ENCODE measurements at places on chromosomes 13 and 19. TPM values are rescaled to one million over a fixed set of nuclear protein-coding genes. Genes with fewer than 3 reads are reported as not detected.

DNA sequence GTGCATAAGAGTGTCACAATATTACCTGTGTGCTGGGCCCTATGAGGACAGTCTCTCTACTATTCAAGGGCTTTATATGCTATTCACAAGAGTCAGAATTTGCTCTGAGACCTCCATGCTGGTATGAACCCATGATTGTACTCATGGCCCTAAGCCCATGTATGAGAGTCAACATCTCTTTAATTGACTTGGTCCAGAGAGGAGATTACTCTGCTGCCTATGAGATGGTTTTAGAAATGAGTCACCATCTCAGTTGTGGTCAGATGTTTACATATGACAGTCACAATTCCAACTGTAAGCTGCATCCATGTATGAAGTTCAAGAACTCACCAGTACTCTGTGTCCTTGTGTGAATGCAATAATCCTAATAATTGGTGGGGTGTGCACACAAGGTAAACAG, 19.9 kb upstream of the ZNF208 start:
- DNase-seq, result no peak

GRCh38 chr13:47168618-47169017, 271.8 kb upstream of the HTR2A start:
- DNase-seq, result no peak

DNA sequence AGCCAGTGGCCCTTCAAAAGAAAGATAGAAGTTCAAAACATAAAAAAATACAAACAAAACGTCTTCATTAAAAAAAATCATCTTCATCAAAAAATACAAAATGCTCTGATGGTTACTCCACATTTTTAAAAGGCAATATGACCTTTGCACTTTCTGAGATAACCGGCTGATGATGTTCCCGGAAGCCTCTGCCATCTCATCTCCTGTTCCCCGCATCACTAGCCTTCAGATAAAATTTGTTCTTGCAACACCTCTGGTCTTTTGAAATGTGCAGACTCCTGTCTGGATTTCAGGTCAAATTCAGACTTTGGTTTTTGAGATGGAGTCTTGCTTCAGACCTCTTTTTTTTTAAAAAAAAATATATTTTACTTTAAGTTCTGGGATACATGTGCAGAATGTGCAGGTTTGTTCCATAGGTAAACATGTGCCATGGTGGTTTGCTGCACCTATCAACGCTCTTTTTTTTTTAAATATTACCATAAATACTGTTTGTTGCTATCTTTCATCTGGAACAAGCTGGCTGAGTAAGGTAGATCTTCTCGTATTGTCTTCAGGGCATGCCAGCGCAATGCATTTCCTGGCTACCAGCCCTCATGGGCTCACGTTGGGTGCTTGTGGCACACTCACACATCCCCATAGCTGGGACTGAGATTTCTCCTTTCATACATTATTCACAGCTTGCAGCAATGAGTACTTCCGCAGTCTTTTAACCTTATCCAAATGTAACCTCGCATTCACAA, 418.9 kb upstream of the ARGLU1 start:
- no peak for DNase-seq

DNA sequence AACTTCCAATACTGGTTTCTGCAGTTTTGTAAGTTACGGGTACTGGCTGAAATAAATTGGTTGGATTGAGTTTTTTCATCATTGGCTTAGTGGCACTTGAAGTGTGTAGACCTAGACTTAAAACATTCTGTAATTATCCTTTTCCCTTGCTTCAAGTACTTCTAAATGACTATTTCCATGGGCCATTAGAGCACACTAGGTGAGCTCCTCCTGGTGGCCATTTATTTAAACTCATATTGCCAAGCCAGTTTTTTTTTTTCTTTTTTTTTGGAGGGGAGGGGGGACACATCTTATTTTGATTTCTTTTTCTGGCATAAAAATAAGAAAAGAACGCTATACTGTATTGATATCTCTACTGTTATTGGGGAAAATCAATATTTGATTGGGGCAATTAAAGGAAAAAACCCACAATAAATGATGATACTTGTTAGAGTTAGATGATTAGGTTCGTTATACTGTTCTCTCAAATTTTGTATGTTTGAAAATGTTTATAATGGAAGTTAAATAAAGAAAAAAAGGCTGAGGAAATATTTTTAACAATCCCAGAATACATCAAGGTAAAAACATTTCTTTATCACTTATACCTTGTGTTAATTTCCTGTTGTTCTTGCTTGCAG, 82.9 kb downstream of the PDS5B start:
- no peak for DNase-seq

GRCh38 chr19:39328046-39328705, 7.5 kb upstream of the LRFN1 start:
- peak; percentile 91 for DNase-seq

GRCh38 chr13:81018936-81019335, 678.0 kb upstream of the SPRY2 start:
- DNase-seq, result no peak

GRCh38 chr13:39105110-39105509, 66.9 kb downstream of the NHLRC3 start:
- no peak for DNase-seq

DNA sequence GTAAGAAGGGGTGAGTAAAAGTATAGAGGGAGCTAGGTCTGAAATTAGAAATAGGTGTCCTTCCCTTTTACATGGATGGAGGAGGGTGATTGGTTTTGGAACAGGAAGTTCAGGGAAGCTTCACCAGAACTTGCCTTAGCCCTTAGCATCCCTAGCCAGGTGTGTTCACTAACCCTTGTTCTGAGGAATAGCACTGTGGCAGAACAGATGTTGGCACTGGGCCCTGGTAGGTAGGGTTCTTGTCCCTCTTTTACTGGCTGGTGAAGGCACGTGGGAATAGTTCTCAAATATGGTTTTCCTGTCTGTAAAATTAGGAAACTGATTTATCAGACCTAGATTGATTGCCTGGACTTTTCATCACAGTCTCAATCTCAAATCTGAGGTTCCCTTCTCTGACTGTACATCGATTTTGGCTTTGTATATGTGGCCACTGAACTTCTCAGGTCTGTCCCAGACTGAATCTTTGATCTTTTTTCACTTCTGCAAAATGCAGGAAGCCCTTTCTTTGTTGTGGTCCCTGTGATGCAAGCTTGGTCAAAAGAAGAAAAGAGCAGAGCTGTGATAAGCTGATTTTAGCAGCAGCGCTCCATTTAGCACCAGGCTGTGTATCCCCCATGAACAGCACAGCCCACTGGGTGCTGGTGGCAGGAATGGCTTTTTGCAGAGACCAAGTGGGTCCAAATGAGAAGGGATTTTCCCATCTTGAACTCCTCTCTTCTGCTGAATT, 86.2 kb upstream of the HTR2A start:
- no peak for DNase-seq

DNA sequence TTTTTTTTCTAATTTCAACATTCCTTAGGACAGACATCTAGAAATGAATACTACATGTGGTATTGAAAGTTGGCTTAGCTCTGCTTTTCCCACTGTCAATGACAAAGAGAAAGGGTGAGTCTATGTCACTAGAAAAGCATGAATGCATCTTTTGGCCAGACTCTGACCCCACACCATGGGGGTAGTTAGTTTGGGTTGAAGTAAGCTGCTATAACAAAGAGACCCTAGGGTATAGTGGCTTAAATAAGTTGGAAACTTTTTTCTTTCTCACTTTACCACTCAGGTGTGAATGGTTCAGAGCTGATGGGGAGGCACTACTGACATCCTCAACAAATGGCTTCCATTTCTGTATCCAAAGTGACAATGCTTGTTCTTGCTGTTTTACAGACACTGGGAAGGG, 161.5 kb downstream of the DLEU7 start:
- DNase-seq, result no peak

The GNA15 gene
- 18.6 TPM for total RNA-seq

The LYPD5 gene
- 3.6 TPM for total RNA-seq

The SOX21 gene
- total RNA-seq, result 0.26 TPM

The DCLK1 gene
- 4.5 TPM for total RNA-seq

The N4BP2L1 gene
- total RNA-seq, result 25.3 TPM

The HSD11B1L gene
- total RNA-seq, result 6.6 TPM

The MIA gene
- total RNA-seq, result not detected

The POLRMT gene
- 36.0 TPM for total RNA-seq
